Iris pigment epithelial cell (primary cell): ENCODE measurements at places on chromosomes 16 and 17.

DNA sequence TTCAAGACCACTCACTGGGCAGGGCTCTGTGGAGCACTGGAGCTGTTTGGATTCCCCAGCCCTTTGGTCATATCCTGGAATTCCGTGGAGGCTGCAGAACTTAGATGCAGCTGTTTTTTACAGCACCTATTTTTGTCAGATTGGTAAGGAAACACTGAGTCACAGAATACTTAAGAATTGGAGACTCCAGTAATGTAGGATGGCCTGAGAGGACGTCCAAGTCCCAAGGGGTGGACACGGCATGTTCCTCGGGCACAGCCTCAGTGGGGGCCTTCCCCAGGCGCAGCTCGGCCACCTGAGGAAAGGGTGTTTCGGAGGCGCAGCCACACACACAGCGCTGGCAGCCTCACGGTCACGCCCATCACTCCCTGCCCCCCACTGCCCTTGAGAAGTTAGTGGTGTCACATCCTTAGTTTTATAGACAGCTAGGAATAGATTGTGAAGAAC, 14.8 kb downstream of the PLD6 start:
- peak; percentile 84 for DNase-seq

DNA sequence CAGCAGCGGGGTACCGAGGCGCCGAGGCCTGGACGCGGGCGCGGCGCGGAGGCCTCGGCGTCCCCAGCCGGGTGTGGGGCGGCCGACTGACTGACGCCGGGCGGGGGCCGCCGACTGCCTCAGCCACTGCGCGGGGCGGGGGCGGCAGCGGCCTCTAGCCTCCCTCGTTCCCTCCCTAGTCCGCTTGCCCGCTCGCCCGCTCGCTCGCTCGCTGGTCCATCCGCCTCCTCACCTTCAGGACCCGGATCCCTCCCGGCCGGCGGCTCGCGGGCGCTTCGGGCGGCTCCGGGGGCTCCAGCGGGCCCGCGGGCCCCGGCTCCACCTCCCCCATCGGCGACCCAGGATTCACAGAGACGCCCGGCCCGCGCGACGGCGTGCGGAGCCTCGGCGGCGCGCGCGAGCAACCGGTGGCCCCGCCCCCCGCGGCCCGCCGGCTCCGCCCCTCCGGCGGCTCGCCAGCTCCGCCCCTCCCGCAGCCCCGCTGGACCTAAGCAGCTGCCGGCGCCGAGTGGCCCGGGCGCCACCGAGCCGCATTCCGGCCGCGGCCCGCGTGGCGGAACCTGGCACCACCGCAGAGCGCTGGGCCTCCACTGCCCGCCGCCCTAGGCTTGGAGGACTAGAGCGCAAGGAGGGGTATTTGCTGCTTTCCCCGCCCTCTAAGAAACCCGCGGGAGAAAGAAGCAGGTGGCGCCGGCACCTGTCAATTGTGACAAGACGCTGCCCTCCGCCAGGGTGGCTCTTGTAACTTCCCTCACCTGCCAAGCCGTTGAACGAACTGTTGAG, 773 bp downstream of the PHLPP2 start:
- DNase-seq: peak; percentile 49

GRCh38 chr16:3865241-3865640, 15.3 kb downstream of the CREBBP start:
- DNase-seq: no peak

DNA sequence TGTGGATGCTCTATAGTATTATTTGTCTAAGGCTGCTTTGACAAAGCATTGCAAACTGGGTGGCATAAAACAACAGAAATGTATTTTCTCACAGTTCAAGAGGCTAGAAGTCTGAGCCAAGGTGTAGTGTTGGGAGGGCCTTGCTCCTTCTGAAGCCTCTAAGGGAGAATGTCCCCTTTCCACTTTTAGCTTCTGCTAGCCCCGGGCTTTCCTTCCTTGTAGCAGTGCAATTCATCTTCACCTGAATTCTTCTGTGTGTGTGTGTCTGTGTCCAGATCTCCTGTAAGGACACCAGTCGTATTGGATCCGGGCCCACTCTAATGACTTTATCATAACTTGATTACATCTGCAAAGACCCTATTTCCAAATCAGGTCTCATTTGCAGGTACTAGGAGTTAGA, 18.1 kb downstream of the KCNJ16 start:
- no peak for DNase-seq

DNA sequence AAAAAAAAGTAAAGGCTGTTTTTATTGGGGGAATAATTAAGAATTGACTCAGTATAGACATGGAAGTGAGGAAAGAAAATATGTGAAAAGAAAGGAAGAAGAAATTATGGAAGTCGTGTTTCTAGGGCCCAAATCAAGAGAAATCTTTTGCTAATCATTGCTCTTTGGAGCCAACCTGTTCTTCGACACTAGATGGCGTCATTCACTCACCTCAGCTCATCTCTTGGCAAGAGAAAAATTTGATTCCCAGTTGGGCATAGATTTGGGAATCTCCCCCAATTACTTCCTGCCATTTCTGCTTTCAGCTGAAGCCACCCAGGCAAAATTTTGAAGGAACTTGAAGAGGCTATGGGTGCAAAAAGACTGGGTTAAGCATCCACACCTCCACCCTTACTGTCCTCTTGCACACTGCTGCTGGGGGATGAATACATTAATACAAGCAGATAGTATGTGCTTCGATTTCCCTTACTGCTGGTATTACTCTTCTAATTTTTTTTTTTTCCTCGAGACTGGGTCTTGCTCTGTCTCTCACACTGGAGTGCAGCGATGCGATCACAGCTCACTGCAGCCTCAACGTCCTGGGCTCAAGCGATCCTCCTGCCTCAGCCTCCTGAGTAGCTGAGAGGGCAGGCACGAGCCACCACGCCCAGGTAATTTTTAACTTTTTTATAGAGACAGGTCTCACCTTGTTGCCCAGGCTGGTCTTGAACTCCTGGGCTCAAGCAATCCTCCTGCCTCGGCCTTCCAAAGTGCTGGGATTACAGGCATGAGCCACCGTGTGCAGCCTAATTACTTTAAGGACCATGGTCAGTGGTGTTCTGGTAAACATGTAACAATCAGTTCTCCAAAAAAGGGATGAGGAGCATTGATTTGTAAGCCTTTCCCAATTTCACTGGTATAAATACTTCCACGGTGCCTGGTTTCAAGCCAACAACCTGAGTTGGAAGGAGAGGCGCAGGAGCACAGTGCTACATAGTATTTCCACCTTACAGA, 13.5 kb downstream of the PSMD7 start:
- DNase-seq: peak; percentile 56

GRCh38 chr16:74565378-74565777, 41.5 kb downstream of the GLG1 start:
- no peak for DNase-seq

DNA sequence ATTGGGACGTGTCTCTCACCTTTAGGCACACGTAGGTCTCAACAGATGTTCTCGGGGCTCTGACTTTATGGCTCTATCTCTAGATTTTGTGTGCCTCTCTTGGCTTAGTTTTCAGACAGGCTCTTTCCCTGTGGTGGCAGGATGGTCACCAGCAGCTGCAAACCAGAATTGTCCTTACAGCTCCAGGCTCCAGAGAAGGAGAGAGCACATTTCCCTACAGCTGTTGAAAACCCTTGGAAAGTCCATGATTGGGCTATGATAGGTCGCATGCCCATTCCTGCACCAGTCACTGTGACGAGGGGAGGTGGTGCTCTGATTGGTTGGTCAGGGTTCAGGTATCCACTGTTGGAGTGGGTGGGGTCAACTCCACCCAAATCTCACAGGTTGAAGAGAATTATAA, 41.5 kb downstream of the SHISA9 start:
- DNase-seq: no peak

GRCh38 chr17:29563816-29564215, 3.0 kb downstream of the ABHD15 start:
- no peak for DNase-seq

DNA sequence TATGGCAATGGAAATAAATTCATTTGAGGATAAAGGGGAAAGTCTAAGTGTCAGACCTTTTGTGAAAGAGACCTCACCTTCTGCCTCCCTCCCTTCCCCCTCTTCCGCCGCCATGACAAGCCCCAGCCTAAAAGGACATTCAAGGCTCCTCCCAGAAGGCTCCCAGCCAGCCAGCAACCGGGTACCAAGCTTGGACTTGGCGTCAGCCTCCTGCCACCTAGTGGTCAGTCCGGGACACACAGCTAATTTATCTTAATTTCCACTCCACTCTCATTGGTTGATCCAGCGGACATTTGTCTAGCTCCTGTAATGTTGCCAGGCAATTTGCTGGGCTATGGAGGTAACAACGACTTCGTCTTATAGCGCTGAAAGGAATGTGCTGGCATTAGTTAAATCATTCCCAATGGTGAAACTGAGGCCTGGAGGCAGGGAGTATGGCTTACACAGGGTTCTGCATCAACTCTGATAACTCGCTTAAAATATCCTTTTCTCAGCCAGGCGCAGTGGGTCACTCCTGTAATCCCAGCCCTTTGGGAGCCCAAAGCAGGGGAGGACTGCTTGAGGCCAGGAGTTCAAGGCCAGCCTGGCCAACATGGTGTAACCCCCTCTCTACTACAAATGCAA, 19.3 kb upstream of the CLEC3A start:
- DNase-seq: peak; percentile 91

GRCh38 chr17:30031214-30031869, 85.3 kb upstream of the NSRP1 start:
- peak; percentile 1 for DNase-seq

DNA sequence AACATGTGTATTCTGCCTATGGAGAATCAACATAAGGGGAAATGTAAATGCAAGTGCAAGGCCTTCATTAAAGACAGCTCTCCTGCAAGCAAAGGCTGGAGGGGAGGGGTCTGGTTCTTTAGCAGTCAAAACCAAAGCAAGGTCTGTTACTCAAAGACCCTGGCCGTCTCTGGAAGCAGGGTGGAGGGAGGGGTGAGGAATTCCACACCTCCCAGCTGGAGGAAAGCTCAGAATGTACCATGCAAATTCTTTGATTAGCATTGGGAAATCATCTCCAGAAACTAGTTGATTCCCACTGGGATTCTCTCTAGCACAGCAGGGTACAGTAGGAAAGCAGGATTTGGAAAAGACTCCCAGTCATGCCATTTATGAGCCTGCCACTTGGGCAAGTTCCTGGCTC, 77.3 kb upstream of the ASIC2 start:
- no peak for DNase-seq

DNA sequence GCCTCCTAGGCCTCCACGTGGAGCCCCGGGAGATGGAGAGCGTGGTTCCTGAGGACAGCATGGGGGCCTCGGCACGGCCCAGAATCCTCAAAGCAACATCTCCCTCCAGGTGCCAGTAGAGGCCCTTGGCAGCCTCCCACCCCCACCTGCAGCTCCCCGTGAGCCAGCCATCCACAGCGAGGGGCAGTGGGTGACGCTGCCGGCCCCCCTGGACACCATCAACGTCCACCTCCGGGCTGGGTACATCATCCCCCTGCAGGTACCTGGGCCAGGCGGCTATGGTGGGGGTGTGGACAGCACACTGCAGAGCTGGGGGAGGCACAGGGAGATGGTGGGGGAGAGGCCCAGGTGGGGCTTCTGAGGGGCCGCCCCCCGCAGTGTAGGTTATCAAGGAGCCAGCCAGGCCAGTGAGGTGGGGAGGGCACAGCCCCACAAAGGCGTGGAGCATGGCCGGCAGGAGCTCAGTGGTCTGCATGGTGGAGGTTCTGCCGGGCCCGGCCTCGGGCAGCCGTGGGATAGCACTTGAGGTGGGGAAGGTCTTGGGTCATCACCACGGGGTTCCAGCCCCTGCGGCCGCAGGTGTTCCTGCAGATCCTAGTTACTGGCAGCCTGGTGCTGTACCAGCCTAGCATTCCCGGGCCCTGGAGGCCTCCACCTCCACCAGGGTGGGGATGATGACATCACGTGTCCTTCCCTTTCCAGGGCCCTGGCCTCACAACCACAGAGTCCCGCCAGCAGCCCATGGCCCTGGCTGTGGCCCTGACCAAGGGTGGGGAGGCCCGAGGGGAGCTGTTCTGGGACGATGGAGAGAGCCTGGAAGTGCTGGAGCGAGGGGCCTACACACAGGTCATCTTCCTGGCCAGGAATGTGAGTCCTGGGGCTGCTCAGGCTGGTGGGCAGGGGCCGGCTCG, 16.4 kb downstream of the GAA start:
- DNase-seq: no peak

GRCh38 chr17:80246266-80246681, 14.4 kb upstream of the RNF213 start:
- DNase-seq: no peak

GRCh38 chr17:45951941-45952340, 47.1 kb upstream of the STH start:
- DNase-seq: peak; percentile 18

GRCh38 chr16:53057658-53058057, 2.9 kb downstream of the CHD9 start:
- no peak for DNase-seq

DNA sequence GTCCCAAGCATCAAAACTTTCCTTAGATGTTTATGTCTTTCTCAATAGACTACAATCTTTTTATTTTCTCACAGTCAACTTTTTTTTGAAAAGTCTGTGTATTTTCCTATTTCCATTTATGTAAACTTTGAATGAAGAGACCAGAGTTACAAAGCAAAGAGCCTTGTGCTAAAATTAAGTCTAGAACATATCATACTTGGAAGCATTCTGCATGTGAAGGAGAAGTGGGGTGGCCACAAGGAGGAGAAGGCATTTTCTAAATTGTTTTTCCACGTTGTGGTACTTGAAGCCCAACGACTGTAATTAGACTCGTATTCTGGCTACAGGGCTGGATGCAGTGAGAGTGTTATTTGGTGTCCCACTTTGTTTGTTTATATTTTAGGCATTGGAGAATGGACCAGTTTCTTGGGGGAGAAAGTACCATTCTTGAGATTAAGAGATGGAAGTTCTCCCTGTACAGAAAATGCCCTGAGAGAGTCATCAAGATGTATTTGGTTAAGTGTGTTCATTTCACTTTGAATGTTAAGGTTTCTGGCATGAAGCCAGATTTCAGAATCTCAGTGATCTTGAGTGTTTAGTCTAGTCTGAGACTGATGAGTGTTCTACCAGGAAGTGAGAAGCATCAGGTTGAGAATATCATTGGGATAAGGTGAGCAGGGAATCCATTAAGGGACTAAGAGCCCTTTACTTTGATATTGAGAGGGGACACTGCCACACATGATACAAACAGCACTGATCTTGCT, 71.6 kb downstream of the MAP2K6 start:
- DNase-seq: peak; percentile 60

GRCh38 chr16:22968931-22969330, 155.0 kb downstream of the HS3ST2 start:
- DNase-seq: no peak

DNA sequence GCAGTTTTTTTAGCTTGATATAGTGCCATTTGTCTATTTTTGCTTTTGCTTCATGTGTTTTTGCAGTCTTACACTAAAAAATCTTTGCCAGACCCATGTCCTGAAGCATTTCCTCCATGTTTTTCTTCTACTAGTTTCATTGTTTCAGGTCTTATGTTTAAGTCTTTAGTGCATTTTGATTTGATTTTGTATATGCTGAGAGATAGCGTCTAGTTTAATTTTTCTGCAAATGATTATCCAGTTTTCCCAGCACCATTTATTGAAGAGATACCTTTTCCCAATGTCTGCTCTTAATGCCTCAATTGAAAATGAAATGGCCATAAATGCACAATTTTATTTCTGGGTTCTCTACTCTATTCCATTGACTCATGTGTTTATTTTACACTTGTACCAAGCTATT, 40.8 kb upstream of the NACA2 start:
- DNase-seq: no peak
